Activated naive CD8-positive, alpha-beta T cell treated with anti-CD3 and anti-CD28 coated beads, Interleukin-2, amount 10 ng/mL, durations not matched to agents 7 days and 5 days (primary cell): ENCODE measurements at places on chromosomes 16 and 17. TPM values are rescaled to one million over a fixed set of nuclear protein-coding genes. Genes with fewer than 3 reads are reported as not detected.

GRCh38 chr16:30377812-30378235, 3.2 kb downstream of the MYL11 start:
- peak; percentile 83 for DNase-seq

DNA sequence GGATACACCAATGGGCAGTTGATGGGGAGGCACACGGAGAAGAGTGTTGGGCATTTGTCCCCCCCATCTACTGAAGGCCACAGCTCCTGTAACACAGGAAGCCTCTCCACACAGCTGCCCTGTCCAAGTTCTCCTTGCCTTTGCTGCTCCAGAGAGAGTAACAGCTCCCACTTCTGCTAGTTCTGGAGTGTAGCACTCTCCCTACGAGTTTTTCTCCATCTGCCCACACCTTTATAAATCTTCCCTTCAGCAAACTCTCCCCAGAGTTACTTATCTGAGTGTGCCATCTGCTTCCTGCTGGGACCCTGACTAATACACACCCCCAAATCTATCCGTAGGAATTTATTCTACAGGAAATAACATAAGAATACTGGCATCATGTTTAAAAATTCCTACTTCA, 42.6 kb upstream of the ERN1 start:
- DNase-seq, result no peak

RHBDF2 gene
- 65.1 TPM for total RNA-seq

DNA sequence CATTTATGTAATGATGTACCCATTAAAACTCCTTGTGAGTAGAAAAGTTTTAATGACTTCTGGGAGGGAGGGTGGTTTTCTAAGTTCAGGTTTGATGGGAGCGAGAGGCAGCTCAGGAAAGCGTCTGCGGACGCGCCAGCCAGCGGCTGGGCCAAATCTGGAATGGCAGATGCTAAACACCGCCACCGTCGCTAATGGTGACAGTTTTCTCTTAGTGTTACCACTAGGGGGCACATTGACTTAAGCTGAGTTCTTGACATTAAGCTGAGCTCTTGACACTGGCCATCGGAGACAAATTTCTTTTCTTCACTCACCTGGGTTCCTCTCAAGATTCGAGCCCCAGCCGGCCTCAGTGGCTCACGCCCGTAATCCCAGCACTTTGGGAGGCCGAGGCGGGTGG, 6.7 kb downstream of the TRPV1 start:
- no peak for DNase-seq

DNA sequence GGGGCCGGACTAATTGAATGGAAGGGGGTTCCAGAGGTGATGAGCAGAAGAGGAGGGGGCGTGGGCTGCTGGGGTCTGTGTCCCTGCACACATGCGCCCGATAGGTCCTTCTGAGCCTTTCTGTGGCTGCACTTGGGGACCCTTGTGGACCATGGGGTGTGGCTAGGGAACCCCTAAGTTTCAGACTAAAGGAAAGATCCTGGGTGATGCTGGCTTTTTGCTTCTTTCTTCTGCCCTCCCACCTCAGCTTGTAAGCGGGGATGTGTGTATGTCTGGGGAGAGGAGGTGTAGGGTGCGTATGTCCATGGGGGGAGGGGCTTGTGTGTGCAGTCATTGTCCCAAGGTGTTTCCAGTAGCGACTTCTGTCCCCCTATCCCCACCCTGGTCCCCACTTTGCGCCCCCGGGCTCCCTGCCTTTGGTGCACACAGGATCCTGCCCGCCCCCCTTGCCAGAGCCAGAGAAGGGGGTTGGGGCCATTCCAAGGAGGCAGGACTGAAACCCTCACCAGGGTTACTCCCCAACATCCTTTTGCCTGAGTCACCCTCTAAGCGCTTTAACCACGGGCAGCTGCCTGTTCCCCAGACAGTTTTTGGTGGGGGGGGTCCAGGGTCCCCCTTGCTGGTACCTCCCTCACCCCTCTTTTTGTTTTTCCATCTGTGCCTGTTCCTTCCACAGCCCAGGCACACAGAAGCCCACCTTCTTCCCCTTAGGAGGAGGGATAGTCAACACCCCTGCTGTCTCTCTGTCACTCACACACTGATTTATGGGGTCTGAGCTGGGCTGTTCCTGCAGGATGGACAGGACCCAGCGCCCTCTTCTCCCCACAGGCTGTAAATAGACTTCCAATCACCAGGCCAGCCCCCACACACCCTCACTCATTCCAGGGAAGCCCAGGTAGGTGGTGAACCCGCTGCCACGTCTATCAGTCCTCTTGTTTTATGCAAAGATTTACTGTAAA, 83.2 kb downstream of the ARHGAP23 start:
- DNase-seq, result no peak

GRCh38 chr16:57051696-57052228, 40.6 kb upstream of the CPNE2 start:
- DNase-seq, result no peak

- no peak for DNase-seq
These were observed 10.3 kb upstream of the IGFBP4 start for GRCh38 chr17:40432864-40433528.

- DNase-seq, result peak; percentile 40
These were observed 12.4 kb upstream of the CCR7 start for GRCh38 chr17:40577611-40578065.

GRCh38 chr17:70677783-70678647, 508.7 kb downstream of the KCNJ2 start:
- no peak for DNase-seq

DNA sequence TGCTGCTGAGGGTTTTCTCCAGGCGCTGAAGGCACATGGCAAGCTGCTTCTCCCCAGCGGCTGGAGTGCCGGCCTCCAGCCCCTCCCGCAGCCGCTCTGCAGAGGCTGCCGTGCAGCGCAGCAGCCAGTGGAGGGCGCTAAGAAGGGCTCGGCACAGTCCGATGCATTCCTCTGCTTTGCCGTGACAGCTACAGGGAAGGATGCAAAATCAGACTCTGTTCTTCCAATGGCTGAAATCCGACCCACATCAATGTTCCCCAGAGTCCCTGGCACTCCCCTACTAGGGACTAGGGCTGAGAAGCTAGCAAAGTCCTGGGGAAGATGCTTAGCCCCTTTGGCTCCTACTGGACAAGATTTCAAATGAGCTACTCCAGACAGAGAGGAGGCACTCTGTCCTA, 19.0 kb downstream of the MED24 start:
- DNase-seq, result no peak

HCRT gene
- total RNA-seq, result not detected

STX1B gene
- total RNA-seq, result 3.5 TPM

PRAC2 gene
- total RNA-seq, result not detected
